ENCODE measurements at places on chromosomes 7 and 10.

DNA sequence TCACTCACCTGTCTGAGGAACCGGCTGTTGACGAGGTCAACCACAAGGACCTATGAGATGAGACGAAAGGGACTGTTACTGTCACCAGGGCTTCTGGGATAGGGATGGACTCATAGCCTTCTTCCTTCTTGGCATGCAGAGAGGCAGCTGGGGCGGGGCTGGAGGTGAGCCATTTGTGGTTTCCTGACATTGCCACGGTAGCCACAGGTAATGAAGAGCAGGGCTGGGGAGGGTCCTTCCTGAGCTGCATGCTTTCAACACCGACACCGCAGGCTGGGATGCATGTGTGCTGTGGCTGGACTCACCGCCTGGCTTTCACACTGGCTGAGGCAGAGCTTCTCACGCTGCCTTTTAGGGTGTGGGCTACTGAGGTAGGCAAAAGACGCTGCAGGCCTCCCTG lies 46.4 kb upstream of the MKRN1 start:
- DNase-seq = no peak

DNA sequence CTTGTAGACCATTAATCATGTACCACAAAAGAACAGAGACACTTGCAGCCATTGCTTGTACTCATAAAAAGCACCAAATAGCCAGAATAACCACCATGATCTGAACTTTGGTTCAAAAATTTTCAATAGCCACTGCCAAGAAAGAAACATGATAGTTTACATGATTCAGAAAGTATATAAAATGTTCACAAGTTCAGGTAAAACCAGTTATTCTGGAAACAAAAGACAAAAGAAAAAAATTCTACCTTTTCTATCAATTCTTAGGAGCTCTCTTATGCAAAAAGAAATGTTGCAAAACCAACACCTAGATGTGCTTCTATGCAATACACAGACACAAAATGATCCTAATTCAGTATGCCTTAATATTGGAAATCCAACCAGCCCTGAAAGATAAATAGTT lies 108.7 kb downstream of the PCLO start:
- no peak for DNase-seq

GRCh38 chr10:59433720-59434428 lies 71.5 kb upstream of the FAM13C start:
- no peak for DNase-seq

- DNase-seq = no peak
Observed at GRCh38 chr7:116311816-116312471, 101.6 kb downstream of the TES start.

DNA sequence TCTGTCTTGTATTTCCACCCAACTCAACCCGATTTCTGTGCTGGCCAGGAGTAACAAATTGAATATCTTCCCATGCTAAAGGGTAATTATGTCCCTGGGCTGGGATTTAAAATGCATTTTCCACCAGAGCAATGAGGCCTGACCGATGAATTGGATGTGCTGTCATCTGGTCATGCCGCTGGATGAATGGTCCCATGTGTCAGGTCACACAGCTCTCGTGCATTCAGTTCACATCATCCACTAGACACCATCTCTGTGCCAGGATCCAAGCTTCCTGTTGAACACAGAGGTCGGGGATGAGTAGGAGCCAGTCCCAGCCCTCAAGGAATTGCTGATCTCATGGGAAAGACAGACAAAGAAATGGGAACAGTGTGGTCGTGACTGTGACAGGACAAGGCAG lies 200.8 kb downstream of the ADRA2A start:
- DNase-seq = no peak

- no peak for DNase-seq
Observed at GRCh38 chr10:125629758-125630376, 53.1 kb downstream of the TEX36 start.

DNA sequence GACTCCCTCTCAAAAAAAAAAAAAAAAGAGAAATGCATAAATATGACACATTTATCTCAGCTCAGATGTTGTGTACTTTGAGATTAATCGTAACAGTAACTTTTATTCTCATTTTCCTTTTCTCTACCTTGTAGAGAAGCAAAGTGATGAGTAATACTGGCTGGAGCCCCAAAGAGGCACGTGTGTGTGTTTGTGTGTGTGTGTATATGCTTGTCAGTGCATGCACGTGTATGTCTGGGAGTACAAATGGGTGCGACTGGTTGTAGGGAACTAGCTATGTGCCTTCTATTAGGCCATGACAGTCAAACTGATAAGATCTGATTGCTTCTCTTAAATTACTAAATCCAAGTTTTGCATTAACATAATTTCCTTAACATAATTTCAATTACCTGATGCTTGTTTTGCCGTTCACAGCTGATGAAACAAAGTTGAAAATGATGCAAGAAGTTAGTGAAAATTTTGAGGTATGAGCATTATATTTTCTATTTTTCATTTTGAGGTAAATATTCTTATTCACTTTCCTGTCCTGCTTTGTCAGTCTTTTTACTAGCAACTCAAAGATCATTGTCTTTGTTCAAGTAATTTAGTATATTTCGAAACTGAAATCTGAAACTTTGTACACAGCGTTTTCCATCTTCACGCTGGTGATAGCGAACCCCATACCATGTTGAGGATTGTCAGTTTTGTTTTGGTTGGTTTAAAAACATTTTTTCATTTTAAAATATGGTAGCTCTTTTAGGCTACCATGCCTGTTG lies 3.4 kb downstream of the TRRAP start:
- no peak for DNase-seq

GRCh38 chr7:106254525-106255116 lies 30.2 kb downstream of the NAMPT start:
- no peak for DNase-seq

- no peak for DNase-seq
Observed at GRCh38 chr10:103855852-103856796, 748 bp upstream of the SH3PXD2A start.

GRCh38 chr7:7159063-7159658 lies 23.2 kb upstream of the C1GALT1 start:
- DNase-seq = no peak

DNA sequence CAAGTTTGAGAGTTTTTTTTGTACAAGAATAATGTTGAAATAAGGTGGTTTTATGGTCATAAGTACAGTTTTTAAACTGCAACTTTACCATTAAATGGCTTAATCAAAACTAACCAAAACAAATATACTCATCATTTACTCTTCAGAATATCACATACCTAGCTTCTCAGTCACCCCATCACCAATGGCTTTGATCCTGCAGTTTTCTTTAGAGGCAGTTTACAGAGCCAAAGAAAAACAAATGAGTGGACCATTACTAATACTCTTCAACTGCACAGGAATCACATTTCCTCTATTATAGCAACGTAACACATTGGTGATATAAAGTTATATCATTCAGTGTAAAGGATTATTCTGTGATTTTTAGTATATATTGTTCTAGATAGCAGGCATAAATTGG lies 576.1 kb upstream of the LRRTM3 start:
- peak; percentile 13 for DNase-seq

GRCh38 chr7:132562690-132563089 lies 13.6 kb downstream of the PLXNA4 start:
- no peak for DNase-seq

GRCh38 chr10:34297541-34298345 lies 517.4 kb downstream of the PARD3 start:
- DNase-seq = no peak

DNA sequence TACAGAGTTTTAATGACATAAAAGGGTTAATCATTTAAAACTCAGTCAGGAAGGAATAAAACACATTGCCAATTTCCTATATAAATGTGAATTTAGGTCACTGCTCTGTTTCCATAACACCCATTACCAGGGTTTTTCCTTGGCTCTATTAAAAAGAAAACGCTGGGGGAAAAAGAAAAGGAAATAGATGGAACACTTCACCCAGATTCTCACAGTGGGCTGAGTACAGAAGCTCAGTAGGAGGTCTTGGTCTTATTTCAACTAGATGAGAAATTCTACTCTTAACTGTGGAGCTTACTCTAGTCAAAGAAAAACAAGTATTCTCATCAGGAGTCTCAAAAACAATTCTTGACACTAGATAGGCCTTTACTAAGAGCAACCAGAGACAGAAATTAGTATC lies 36.5 kb downstream of the GLUD1 start:
- DNase-seq = no peak

GRCh38 chr10:113657544-113657943 lies 6.3 kb downstream of the NRAP start:
- DNase-seq = no peak

Measured in non-pigmented ciliary epithelial cell (primary cell).